Stimulated activated CD8-positive, alpha-beta memory T cell treated with anti-CD3 and anti-CD28 coated beads, Interleukin-12 subunit alpha, Interleukin-12 subunit beta, amount 100 ng/mL, for 4 hours (primary cell): ENCODE measurements at places on chromosomes 5 and 9.
A peak's percentile ranks its signal among the peaks of the same experiment; 100 is the strongest.

- DNase-seq = no peak
These were observed 35.0 kb upstream of the HMGCS1 start for GRCh38 chr5:43348207-43348606.

- DNase-seq = no peak
These were observed 119.9 kb downstream of the C9orf152 start for GRCh38 chr9:110088099-110088498.

DNA sequence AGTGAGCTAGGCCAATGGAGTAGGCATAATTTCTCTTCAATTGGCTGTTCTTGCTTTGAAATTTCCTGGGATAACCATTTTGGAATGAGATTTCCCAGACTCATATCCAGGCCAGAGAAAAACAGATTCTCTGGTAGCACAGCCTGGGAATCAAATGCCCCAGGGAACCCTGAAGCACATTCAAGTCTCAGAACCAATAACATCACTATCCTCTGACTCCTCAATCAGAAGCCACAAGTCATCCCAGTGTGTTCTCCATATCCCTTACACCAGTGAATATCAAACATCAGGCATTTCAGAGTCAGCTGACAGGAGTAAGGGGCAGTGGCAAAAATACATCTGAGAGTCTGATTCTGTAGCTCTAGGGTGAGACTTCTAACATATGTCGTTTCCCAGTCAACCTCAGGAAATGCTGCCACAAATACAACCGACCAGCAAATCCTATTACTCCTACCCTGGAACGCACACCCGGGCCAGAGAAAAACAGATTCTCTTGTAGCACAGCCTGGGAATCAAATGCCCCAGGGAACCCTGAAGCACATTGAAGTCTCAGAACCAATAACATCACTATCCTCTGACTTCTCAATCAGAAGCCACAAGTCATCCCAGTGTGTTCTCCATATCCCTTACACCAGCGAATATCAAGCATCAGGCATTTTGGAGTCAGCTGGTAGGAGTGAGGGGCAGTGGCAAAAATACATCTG, 537.7 kb upstream of the NMUR2 start:
- DNase-seq = no peak

- no peak for DNase-seq
These were observed 244.2 kb upstream of the PIK3R1 start for GRCh38 chr5:67971223-67971830.

- DNase-seq = no peak
These were observed 6.6 kb upstream of the OTULINL start for GRCh38 chr5:14574891-14575508.

GRCh38 chr9:135343837-135344522, 135.6 kb upstream of the PPP1R26 start:
- DNase-seq = no peak

DNA sequence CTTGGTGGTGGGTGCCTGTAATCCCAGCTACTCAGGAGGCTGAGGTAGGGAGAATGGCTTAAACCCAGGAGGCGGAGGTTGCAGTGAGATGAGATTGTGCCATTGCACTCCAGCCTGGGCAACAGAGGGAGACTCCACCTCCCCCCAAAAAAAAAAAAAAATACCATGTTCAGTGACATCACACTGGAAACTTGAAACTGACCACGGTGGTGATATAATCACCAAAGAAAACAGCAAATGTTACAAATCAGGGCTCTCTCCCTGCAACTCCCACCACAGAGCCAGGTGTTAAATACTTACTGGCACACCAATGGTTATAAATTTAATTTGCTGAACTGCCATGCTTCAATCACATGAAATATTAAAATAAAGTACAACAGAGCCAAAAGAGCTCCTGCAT, 81.4 kb downstream of the ZNF608 start:
- no peak for DNase-seq

DNA sequence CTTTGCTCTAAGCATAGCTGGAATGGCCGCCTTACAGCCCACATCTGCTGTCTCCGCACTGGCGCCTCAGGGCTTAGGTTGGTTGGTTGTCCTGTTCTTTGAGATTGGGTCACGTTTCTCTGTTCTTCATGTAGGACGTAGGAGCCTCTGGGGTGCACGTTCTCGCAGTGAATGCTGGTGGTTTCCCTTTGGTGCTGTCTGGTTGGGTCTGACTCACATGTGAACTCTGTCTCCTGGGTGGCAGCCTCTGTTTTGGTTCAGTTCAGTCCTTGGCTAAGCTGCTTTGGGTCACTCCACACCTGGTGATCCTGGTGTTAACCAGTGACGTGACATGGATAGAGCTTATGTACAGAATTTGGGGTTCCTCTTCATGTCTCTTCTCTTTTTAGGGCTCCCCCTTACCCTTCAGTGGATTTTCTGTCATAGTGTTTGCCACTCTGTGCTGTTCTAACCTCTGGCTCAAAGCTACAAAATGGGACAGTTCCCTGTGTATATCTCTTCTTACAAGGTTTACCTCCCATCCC, 12.6 kb upstream of the LPCAT1 start:
- DNase-seq = peak; percentile 49

GRCh38 chr5:124446120-124446519, 300.3 kb downstream of the ZNF608 start:
- DNase-seq = no peak

- DNase-seq = no peak
These were observed 40.4 kb downstream of the LMBRD2 start for GRCh38 chr5:36111238-36111637.

DNA sequence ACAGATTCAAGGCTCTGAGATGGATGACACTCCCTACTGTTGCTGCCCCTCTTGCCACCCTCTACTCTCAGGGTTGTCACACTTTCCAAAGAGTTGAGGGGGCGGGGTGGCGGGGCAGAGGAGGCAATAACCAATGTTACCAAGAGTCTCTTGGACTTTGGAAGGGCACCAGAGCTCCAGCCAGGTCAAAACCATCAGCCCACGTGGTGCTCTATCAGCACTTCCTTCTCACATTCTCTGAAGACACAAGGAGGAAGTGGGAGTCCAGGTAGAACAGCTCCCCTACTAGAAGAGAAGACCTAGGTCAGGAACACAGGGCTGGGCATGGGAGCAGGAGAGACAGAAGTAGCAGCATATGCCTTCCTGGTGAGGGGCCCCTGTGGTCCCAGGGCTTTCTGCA, 33.0 kb upstream of the PIK3R1 start:
- DNase-seq = no peak

DNA sequence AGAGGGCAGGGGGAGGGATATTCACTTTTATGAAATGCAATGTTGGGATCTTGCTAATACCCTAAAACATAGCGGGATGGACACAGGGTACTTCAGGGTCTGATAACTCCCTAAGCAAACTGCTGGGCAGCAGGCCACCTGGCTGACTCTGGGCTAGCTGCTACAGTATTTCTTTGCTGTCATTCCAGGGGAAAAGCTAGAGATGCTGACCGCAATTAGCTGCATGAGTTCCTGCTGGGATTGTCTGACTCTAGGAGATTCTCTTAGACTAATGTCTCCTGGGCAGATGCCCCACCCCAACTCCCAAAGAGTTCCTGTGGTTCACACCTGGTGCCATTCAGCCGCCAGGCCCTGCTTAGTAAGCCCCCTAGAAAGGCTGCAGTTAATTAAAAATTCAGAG, 69.9 kb downstream of the PSAT1 start:
- no peak for DNase-seq

DNA sequence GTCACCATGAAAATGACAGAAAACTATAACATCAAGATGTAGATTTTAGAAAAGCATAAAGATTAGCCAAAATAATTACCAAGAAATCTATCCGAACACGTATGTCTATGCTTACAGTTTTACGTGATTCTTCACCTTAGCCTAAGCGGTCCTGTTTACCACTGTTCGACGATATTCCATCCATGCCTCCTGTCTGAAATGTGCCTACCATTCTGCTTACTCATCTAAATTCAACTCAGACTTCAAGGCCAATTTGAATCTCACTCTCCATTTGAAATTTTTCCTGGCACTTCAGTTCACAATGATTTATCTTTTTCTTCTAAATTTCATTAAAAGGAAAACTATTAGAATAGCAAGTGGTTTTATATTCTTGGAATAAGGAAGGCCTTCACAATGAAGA, 15.4 kb downstream of the ZDHHC21 start:
- DNase-seq = no peak

- no peak for DNase-seq
These were observed 8.8 kb upstream of the LCP2 start for GRCh38 chr5:170306381-170306831.

DNA sequence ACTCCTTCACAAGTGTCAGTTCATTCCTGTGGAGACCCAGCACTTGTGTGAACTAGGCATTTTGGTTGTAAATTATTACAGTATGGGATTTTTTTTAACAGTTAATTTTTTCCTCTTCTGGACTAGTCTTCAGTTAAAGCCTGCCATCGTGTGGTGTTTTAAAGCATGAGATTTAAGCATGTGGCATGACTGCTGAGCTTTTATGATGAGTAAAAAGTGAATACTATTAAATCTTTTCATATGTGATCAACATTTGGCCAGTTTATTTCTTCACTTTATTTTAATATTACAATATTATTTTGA, 25.0 kb downstream of the LMNB1 start:
- no peak for DNase-seq
